ENCODE measurements at places on chromosomes 16 and 17.

- H3K4me3 ChIP-seq, result no peak overlapping the region
- no peak overlapping the region for H3K27ac ChIP-seq
- H3K4me1 ChIP-seq, result no peaks in the 10 kb centered on the region
- H3K27me3 ChIP-seq, result no peaks in the 10 kb centered on the region
- DNase-seq, result no peak
- H3K36me3 ChIP-seq, result peaks cover 50% of the 10 kb centered on the region
These were observed 16.0 kb downstream of the VAC14 start for GRCh38 chr16:70784692-70785555.

DNA sequence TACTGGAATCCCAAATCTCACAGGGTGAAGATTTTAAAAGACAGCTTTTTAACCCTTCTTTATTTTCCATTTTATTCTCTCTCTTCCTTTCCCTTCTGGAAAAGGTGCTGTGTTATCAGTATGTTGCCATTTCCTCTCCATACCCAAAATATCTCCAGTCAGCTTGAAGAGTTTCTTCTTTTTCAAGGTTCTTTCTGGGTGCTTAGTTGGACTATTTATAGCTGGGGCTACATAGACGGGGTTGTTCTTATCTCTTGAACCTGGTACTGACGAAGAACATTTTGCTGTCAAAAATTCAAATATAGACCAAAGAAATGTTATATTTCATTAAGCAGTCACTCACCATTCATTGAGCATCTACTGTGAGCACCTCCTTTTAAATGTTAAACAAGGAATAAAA is 48.6 kb downstream of the IST1 start:
- H3K4me3 ChIP-seq, result no peak overlapping the region
- H3K36me3 ChIP-seq, result no peaks in the 10 kb centered on the region
- H3K4me1 ChIP-seq, result no peaks in the 10 kb centered on the region
- DNase-seq, result no peak

DNA sequence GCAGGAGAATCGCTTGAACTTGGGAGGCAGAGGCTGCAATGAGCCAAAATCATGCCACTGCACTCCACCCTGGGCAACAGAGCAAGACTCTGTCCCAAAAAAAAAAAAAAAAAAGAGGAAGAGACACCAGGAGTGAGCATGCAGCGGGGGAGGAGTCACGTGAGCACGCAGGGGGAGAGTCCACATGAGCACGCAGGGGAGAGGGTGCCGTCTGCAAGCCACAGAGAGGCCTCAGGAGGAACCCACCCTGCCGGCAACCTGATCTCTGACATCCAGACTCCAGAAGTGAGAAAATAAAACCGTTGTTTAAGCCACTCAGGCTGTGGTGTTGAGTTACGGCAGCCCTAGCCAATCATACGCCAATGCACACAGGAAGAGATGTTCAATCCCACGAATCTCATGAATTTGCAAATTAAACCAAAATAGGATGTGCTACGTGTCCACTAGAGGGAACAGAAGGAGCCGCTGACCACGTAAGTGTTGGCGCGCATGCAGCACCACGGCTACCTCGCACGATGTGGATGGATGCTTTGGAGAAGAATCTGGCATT is 42.2 kb downstream of the CCDC57 start:
- H3K4me3 ChIP-seq, result no peak overlapping the region
- H3K27ac ChIP-seq, result no peak overlapping the region
- H3K27me3 ChIP-seq, result no peaks in the 10 kb centered on the region
- H3K36me3 ChIP-seq, result peaks cover 22% of the 10 kb centered on the region
- DNase-seq, result no peak

GRCh38 chr17:42779936-42780850 is at the start of gene WNK4:
Gene WNK4, plus strand, starts transcription at chr17:42780610. Its CDS starts 89 bp downstream, at chr17:42780699.
- no peak within 1 kb of the TSS for H3K27ac ChIP-seq
- DNase-seq, result no peak
- H3K36me3 ChIP-seq, result peaks cover 26% of the 10 kb centered on the region
- H3K4me1 ChIP-seq, result peaks cover 23% of the 10 kb centered on the region
- H3K27me3 ChIP-seq, result peaks cover 40% of the 10 kb centered on the region

- no peak overlapping the region for H3K27ac ChIP-seq
- no peak for DNase-seq
- no peaks in the 10 kb centered on the region for H3K4me1 ChIP-seq
- H3K27me3 ChIP-seq, result no peaks in the 10 kb centered on the region
- H3K36me3 ChIP-seq, result no peaks in the 10 kb centered on the region
- H3K4me3 ChIP-seq, result no peak overlapping the region
These were observed 264.8 kb upstream of the RPL38 start for GRCh38 chr17:73938706-73939105.

DNA sequence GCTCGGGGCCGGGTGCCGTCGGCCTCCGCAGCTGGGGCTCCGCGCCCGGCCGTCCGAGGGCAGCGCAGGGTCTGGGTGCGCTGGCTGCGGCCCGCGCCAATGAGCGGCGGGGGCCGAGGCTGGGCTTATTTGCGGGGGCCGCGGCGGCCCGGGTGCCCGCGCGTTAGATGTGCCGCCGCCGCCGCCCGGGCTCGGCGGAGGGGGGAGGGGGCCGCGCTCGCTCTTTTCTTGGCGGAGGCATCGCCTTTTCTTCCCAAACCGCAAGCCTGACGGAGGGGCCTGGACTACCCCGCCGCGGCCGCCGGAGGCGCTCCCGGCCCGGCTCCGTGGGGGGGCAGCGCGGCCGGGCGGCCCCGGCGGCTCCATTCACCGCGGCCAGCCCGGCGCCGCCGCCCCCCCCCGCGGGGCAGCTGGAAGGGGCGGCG is at the start of gene NOTUM:
TSS of gene NOTUM (minus strand) at position 101 of the 425 bp plus-strand sequence. CDS start 278 bp downstream, outside the sequence.
- H3K36me3 ChIP-seq, result no peaks in the 10 kb centered on the region
- no peak within 1 kb of the TSS for H3K27ac ChIP-seq
- peaks cover 19% of the 10 kb centered on the region for H3K27me3 ChIP-seq
- H3K4me1 ChIP-seq, result peaks cover 2% of the 10 kb centered on the region
- H3K4me3 ChIP-seq, result no peak within 1 kb of the TSS
- no peak for DNase-seq

GRCh38 chr17:28433721-28434120 is 27.7 kb upstream of the SLC46A1 start:
- no peak overlapping the region for H3K27ac ChIP-seq
- peaks cover 7% of the 10 kb centered on the region for H3K27me3 ChIP-seq

GRCh38 chr16:65937455-65937854 is 429.0 kb upstream of the CDH5 start:
- H3K36me3 ChIP-seq, result no peaks in the 10 kb centered on the region
- H3K4me1 ChIP-seq, result no peaks in the 10 kb centered on the region
- no peaks in the 10 kb centered on the region for H3K27me3 ChIP-seq
- no peak overlapping the region for H3K4me3 ChIP-seq

DNA sequence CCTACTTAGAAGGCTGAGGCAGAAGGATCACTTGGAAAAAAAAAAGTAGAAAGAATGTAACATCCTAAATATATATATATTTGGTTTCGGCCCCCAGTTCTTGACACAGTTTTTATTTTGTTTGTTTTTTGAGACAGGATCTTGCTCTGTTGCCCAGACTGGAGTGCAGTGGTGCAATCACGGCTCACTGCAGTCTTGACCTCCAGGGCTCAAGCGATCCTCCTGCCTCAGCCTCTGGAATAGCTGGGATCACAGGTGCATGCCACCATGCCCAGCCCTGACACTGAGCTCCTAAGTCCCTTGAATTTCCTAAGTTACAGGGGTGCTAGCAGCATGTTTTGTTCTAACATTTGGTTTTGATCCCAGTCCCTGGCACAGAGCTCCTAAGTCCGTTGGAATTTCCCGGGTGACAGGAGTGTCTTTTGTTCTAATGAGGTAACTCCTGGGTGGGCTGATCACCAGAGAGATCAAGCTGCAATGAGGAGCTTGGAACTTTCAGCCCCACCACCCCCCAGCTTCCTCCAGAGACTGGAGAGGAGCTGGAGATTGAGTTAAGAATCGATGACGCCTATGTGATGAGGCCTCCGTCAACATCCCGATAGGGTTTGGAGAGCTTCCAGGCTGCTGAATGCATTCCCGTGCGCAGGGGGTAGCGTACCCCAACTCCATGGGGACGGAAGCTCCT is 20.0 kb downstream of the MXRA7 start:
- peaks cover 1% of the 10 kb centered on the region for H3K27me3 ChIP-seq
- peaks cover 7% of the 10 kb centered on the region for H3K4me1 ChIP-seq
- no peak for DNase-seq
- no peaks in the 10 kb centered on the region for H3K36me3 ChIP-seq
- H3K4me3 ChIP-seq, result no peak overlapping the region

DNA sequence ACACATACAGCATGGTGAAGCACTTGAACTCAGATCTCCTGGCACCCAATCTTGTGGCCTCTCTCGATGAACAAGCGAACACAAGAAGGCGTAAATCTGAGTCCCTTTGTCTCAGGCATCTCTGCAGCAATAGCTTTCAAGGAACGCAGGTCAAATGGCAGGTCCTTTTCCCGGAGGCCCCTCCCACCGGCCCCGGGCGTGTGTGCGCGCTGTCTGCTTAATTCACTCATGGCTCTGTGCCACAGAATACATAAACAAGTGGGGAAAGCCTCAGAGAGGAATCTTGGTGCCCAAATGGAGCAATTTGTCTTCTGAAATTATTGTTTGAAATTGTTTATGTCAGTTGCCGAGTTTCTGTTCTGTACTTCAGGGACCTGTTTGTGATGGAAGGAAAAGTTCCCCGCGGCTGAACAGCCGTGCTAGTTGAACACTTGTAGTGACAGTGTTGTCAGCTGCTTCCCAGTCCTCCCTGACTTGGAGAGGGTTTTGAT is 14.8 kb downstream of the MYOCD start:
- H3K4me3 ChIP-seq, result no peak overlapping the region
- no peaks in the 10 kb centered on the region for H3K27me3 ChIP-seq
- no peaks in the 10 kb centered on the region for H3K36me3 ChIP-seq
- no peaks in the 10 kb centered on the region for H3K4me1 ChIP-seq

DNA sequence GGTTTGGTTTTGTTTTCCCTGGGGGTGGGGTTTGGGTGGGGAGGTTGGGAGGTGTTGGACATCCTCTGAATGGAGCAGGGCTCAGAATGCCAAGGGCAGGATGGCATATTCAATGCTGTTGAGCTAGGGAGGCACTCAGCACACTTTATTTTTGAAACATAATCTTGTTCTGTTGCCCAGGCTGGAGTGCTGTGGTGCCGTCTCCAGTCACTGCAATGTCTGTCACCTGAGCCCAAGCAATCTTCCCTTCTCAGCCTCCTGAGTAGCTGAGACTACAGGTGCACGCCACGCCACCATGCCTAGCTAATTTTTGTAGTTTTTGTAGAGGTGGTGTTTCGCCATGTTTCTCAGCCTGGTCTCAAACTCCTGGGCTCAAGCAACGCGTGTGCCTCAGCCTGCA is 186.1 kb downstream of the RPTOR start:
- peak overlapping the region; percentile 77 for H3K27ac ChIP-seq
- peak overlapping the region; percentile 50 for H3K4me3 ChIP-seq
- DNase-seq, result no peak
- no peaks in the 10 kb centered on the region for H3K27me3 ChIP-seq
- peaks cover 24% of the 10 kb centered on the region for H3K4me1 ChIP-seq

GRCh38 chr16:5972747-5973146 is 875.2 kb upstream of the EEF2KMT start:
- no peaks in the 10 kb centered on the region for H3K4me1 ChIP-seq
- DNase-seq, result no peak
- no peaks in the 10 kb centered on the region for H3K36me3 ChIP-seq

Data from activated CD4-positive, alpha-beta memory T cell treated with anti-CD3 and anti-CD28 coated beads for 36 hours (primary cell).